Aorta (tissue), 5 donors: ENCODE measurements at places on chromosomes 4 and X. TPM values are rescaled to one million over a fixed set of nuclear protein-coding genes. Genes with fewer than 3 reads are reported as not detected.

DNA sequence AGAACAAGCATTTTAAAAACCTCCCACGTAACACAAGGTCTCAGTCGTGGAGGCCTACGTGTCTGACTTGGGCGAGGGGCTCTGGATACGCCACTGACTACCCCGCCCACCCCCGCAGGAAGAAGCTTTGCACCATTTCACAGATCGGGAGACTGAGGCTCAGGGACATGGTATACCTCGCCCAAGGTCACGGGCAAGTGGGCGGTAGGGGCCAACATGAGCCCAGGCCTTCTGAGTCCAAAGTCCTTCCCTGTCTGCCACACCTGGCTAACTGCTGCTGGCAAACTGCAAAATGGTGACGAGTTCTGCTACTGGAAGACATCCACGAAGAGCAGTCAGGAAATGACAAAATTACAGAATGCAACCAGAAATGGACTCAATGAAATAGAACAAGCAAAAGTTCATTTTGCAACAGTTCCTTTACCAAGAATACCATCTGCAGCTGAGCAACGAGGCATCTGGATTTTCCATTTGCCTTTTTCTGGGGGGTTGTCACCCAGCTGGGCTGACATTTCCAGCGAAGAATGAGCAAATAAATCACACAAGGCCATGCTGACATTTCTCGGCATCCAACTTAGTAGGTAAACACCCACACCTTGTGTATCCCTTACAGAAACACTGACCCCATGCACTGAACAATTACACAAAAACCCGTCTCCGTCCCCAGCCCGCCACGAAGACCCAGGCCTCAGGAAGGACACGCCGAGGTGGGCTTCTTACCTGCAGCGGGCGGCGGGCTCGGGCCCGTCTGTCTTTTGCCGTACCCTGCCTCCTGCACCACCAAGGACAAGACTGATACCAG lies 70.2 kb upstream of the AFAP1 start:
- H3K27me3 ChIP-seq, result no peaks in the 10 kb centered on the region
- H3K4me3 ChIP-seq, result no peak overlapping the region
- DNase-seq, result no peak
- no peaks in the 10 kb centered on the region for H3K36me3 ChIP-seq

The COX7B2 gene
- total RNA-seq, result not detected

GRCh38 chr4:39369301-39369700 lies 3.1 kb upstream of the RFC1 start:
- no peak for DNase-seq
- H3K4me3 ChIP-seq, result no peak overlapping the region
- no peaks in the 10 kb centered on the region for H3K4me1 ChIP-seq
- no peak overlapping the region for H3K27ac ChIP-seq

GRCh38 chrX:18649498-18649951 lies 22.4 kb downstream of the RS1 start:
- no peaks in the 10 kb centered on the region for H3K27me3 ChIP-seq
- H3K27ac ChIP-seq, result no peak overlapping the region
- no peaks in the 10 kb centered on the region for H3K4me1 ChIP-seq
- DNase-seq, result no peak

GRCh38 chr4:24798036-24798610 lies 2.8 kb downstream of the SOD3 start:
- no peak for DNase-seq
- H3K4me3 ChIP-seq, result no peak overlapping the region
- H3K27me3 ChIP-seq, result no peaks in the 10 kb centered on the region

The SCARB2 gene
- total RNA-seq, result 154 TPM

DNA sequence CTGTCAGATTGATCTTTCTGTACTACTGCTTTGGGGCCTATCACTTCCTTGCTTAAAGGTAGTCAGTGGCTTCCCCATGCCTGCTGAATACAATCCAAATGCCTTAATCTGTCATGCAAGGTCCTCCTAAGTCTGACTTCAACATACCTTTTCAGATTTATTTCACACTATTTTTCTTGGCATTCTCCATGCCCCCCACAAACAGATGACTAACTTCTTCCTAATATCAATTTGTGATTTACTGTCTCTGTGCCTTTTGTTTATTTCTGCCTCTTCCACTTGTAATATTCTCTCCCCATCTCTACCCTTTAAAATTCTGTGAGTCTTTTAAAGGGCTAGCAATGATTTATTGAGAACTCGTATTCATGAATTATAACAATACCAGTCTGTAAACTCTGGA lies 41.8 kb downstream of the OCRL start:
- no peaks in the 10 kb centered on the region for H3K27me3 ChIP-seq
- H3K4me3 ChIP-seq, result no peak overlapping the region
- DNase-seq, result no peak
- H3K27ac ChIP-seq, result no peak overlapping the region
- no peaks in the 10 kb centered on the region for H3K4me1 ChIP-seq

The CXCL13 gene
- not detected for total RNA-seq

The PNMA5 gene
- total RNA-seq, result not detected

DNA sequence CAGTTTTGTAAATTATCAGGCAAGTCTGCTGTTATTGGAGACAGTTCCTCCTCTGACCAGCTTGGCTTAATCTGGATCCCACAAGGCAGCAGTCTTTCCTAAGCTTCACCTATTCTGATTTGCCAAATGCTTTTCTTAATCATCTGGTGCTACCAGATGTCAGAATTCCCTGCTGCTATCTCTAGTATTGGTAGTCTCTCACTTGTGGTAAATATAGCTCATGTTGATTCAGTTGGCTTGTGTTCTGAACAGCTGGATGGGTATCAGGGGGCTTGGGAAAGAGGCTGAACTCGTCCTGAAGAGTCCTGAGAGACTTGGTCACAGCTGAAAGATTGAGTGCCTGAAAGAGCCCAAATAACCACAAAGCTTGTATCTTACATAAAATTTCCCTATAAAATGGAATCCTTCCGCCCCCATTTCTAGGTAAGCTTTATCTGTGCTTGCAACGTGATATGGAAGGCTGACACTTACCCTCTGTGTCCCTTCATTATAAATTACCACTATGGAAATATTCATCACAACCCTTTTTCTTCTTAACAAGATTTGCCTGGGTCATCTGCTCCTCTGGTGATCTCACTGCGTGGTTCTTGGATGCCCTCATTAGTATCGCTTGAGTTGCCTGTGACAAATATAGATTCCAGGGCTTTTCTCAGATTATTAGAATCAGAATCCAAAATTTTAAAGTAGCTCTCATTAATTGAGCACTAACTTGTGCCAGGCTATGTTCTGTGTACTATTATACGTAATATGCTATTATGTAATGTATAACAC lies 104.1 kb upstream of the GPRIN3 start:
- DNase-seq, result no peak
- H3K27ac ChIP-seq, result no peak overlapping the region
- H3K27me3 ChIP-seq, result no peaks in the 10 kb centered on the region
- H3K4me3 ChIP-seq, result no peak overlapping the region

- no peaks in the 10 kb centered on the region for H3K36me3 ChIP-seq
- DNase-seq, result no peak
- peak overlapping the region; percentile 41 for H3K4me3 ChIP-seq
- no peaks in the 10 kb centered on the region for H3K4me1 ChIP-seq
- no peak overlapping the region for H3K27ac ChIP-seq
Measured at GRCh38 chrX:115564243-115564642, 3.3 kb downstream of the PLS3 start.

DNA sequence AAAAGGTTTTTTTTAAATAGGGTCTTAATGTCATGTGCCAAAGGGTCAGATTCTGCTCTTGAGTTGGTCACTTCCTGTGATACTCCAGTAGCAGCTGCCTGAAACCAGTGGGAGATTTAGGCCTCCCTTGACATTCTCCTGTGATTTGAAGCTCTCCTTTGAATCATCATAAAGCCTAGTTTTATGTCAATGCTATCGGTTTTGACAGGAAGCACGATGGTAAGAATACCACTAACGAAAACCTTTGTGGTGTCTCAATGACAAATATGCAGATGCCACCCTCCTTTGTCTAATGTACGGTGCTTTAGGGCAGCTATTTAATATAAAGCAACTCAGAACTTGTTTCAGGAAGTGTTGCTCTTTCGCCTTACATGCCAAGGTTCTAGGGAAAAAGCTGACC lies 44.2 kb downstream of the CCNI start:
- H3K27me3 ChIP-seq, result no peaks in the 10 kb centered on the region
- H3K4me1 ChIP-seq, result no peaks in the 10 kb centered on the region
- DNase-seq, result no peak
- H3K27ac ChIP-seq, result no peak overlapping the region
- no peaks in the 10 kb centered on the region for H3K36me3 ChIP-seq
- H3K4me3 ChIP-seq, result no peak overlapping the region

The VCX gene
- total RNA-seq, result not detected

- H3K27me3 ChIP-seq, result no peaks in the 10 kb centered on the region
- no peak overlapping the region for H3K4me3 ChIP-seq
- no peak for DNase-seq
- no peak overlapping the region for H3K27ac ChIP-seq
Measured at GRCh38 chrX:119816300-119816699, 24.9 kb upstream of the RPL39 start.

- no peak overlapping the region for H3K27ac ChIP-seq
- H3K36me3 ChIP-seq, result no peaks in the 10 kb centered on the region
- H3K4me1 ChIP-seq, result no peaks in the 10 kb centered on the region
- no peak overlapping the region for H3K4me3 ChIP-seq
- DNase-seq, result peak; percentile 65
Measured at GRCh38 chrX:23292988-23293651, 41.5 kb upstream of the PTCHD1 start.

The SCML2 gene
- 1.5 TPM for total RNA-seq

The PAPSS1 gene
- total RNA-seq, result 38.5 TPM

- peaks cover 3% of the 10 kb centered on the region for H3K4me1 ChIP-seq
- no peak overlapping the region for H3K4me3 ChIP-seq
- H3K27me3 ChIP-seq, result no peaks in the 10 kb centered on the region
- H3K27ac ChIP-seq, result no peak overlapping the region
- no peak for DNase-seq
Measured at GRCh38 chr4:15042529-15043167, 40.4 kb downstream of the CPEB2 start.

- H3K4me3 ChIP-seq, result no peak overlapping the region
- H3K4me1 ChIP-seq, result no peaks in the 10 kb centered on the region
- H3K27me3 ChIP-seq, result no peaks in the 10 kb centered on the region
Measured at GRCh38 chr4:18695733-18696527, 674.4 kb upstream of the LCORL start.

DNA sequence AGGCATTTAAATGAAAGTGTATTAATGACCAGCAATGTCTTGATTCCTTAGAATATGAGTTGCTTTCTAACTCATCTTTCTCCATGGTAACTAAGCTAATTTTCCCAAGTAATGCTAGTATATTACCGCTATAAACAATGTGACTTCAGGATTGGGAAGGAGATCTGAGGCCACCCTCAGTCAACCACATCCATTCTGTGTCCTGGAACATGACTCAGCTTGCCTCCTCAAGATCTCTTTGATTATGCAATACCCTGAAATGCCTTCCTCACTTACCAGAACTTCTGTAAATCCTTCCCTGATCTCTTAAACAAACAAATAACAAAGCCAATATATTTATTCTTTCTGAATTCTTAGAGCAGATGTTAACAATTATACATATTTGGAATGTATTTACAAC lies 1495.5 kb downstream of the PCDH18 start:
- no peak overlapping the region for H3K4me3 ChIP-seq
- no peaks in the 10 kb centered on the region for H3K4me1 ChIP-seq
- no peak for DNase-seq
- H3K36me3 ChIP-seq, result no peaks in the 10 kb centered on the region
- H3K27ac ChIP-seq, result no peak overlapping the region

- H3K36me3 ChIP-seq, result no peaks in the 10 kb centered on the region
- no peaks in the 10 kb centered on the region for H3K27me3 ChIP-seq
- peak within 1 kb of the TSS; percentile 23 for H3K27ac ChIP-seq
- DNase-seq, result peak; percentile 81
- peak within 1 kb of the TSS; percentile 21 for H3K4me3 ChIP-seq
Measured at GRCh38 chrX:11665168-11666111, at the start of gene ARHGAP6. ARHGAP6 (minus strand) TSS chrX:11665920; CDS start chrX:11664828, 1,092 bp downstream.

The NLRP2B gene
- 0.27 TPM for total RNA-seq

GRCh38 chr4:133997436-133997835 lies 204.2 kb downstream of the PABPC4L start:
- no peak for DNase-seq
- H3K4me1 ChIP-seq, result no peaks in the 10 kb centered on the region
- no peaks in the 10 kb centered on the region for H3K36me3 ChIP-seq
- no peak overlapping the region for H3K27ac ChIP-seq

DNA sequence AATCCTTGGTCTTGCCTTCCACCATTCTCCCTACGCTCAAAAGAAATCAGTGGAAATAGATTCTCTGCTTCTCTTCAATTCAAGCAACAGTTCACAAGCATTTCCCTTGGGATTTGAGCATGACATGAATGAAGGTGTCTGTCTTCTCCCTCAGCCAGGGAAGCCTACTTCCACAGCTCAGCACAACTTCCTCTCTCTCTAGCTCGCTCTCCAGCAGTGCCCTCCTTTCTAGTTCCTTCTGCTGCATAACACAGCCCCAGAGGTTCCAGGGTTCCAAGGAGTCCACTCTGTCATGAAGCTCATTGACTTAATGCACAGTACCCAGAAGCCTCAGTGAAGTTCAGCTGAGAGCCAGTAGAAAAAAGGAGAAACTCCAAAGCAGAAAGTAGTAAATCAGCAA lies 81.3 kb downstream of the PLS3 start:
- no peaks in the 10 kb centered on the region for H3K4me1 ChIP-seq
- no peak overlapping the region for H3K4me3 ChIP-seq
- H3K27me3 ChIP-seq, result no peaks in the 10 kb centered on the region
- no peaks in the 10 kb centered on the region for H3K36me3 ChIP-seq
- no peak for DNase-seq

The UPF3B gene
- total RNA-seq, result 6.7 TPM

- H3K36me3 ChIP-seq, result no peaks in the 10 kb centered on the region
- no peak overlapping the region for H3K27ac ChIP-seq
- H3K27me3 ChIP-seq, result no peaks in the 10 kb centered on the region
- no peak for DNase-seq
- no peaks in the 10 kb centered on the region for H3K4me1 ChIP-seq
Measured at GRCh38 chrX:39311646-39312045, 510.4 kb downstream of the MID1IP1 start.

DNA sequence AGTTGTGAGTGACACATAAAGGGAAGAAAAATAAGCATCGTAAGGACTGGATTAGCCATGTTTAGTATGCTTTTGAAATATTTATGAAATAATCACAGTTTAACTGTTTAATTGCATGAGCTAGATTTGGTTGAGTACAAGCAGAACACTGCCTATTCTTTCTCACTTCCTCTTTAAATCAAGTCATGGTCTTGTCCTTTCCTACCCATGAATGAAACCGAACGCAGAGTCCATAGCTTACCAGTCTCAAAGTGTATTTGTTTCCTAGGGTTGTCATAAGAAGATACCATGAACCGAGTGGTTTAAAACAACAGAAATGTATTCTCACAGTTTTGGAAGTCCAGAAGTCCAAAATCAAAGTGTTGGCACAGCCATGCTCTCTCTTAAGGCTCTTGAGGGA lies 684.0 kb upstream of the MAGEB2 start:
- no peak for DNase-seq
- H3K27ac ChIP-seq, result no peak overlapping the region
- no peak overlapping the region for H3K4me3 ChIP-seq
- H3K27me3 ChIP-seq, result no peaks in the 10 kb centered on the region
- no peaks in the 10 kb centered on the region for H3K36me3 ChIP-seq
- no peaks in the 10 kb centered on the region for H3K4me1 ChIP-seq

The CLNK gene
- 0.26 TPM for total RNA-seq

DNA sequence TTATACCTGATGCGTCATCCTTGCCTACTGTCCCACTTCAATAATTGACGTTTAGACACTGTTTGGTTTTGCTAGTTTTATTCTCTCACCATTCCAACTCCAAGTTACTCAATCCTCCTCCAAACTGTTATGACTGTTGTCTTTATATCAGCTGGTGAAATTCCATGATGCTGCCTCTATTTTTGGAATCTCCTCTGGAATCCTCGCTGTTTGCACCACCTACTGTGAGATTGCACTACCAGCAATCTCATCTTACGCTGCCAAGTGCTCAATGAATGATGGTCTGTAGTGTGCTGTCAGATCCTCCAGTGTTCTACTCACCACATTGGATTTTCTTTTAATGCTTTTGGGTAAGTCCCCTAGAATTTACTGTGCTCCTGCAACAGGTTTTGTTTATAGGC lies 13.2 kb upstream of the PCDH18 start:
- H3K27me3 ChIP-seq, result no peaks in the 10 kb centered on the region
- no peak for DNase-seq
- H3K27ac ChIP-seq, result no peak overlapping the region
